ENCODE measurements at places on chromosomes 3 and 15. TPM values are rescaled to one million over a fixed set of nuclear protein-coding genes. Genes with fewer than 3 reads are reported as not detected.

The SGO1 gene
- polyA plus RNA-seq, result 8.3 TPM

The CHRD gene
- not detected for polyA plus RNA-seq

The NEK10 gene
- polyA plus RNA-seq, result not detected

The TPRG1 gene
- polyA plus RNA-seq, result not detected

The CPB1 gene
- not detected for polyA plus RNA-seq

The DHX36 gene
- polyA plus RNA-seq, result 15.4 TPM
